ENCODE measurements at places on chromosomes 4 and X.

- DNase-seq, result no peak
- no peak overlapping the region for H3K27ac ChIP-seq
- H3K36me3 ChIP-seq, result no peaks in the 10 kb centered on the region
- no peaks in the 10 kb centered on the region for H3K27me3 ChIP-seq
Observed at GRCh38 chrX:9163214-9163709, 129.3 kb upstream of the FAM9B start.

DNA sequence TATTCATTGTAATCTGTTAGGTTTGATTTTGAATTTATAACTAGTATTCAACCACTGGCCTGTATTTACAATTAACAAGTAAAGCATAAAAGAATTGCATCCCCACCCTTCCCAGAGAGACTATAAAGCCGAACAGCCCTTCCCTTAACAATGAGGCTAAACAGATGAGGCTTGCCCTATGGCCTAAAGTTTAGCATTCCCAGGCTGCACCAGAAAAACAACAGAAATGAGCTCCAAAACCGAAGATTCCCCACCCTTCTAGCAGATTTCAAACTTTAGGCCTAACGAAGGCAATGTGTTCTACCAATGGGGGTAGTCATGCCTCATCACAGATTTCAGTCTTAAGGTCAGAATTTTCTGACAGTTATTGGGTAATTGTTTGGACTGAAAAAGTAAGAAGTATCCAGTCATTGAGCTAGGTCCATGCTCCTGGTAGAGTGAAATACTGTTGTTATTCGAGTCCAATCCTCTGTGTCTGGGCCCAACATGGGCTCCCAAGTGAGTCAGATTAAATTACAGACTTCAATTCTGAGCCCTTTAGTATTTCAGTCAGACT is 197.6 kb downstream of the ANTXR2 start:
- no peak overlapping the region for H3K27ac ChIP-seq
- H3K4me3 ChIP-seq, result no peak overlapping the region
- no peaks in the 10 kb centered on the region for H3K4me1 ChIP-seq
- no peaks in the 10 kb centered on the region for H3K36me3 ChIP-seq
- no peak for DNase-seq
- H3K27me3 ChIP-seq, result no peaks in the 10 kb centered on the region

GRCh38 chrX:36642052-36642451 is 366.1 kb upstream of the FAM47C start:
- no peaks in the 10 kb centered on the region for H3K4me1 ChIP-seq
- H3K4me3 ChIP-seq, result no peak overlapping the region
- no peak overlapping the region for H3K27ac ChIP-seq

- H3K4me3 ChIP-seq, result no peak overlapping the region
- no peak overlapping the region for H3K27ac ChIP-seq
- no peak for DNase-seq
- no peaks in the 10 kb centered on the region for H3K4me1 ChIP-seq
- no peaks in the 10 kb centered on the region for H3K36me3 ChIP-seq
- H3K27me3 ChIP-seq, result no peaks in the 10 kb centered on the region
Observed at GRCh38 chrX:150005027-150005426, 66.7 kb upstream of the EOLA2 start.

GRCh38 chr4:176656108-176656507 is 136.6 kb downstream of the VEGFC start:
- no peak overlapping the region for H3K27ac ChIP-seq
- H3K4me3 ChIP-seq, result no peak overlapping the region
- no peaks in the 10 kb centered on the region for H3K4me1 ChIP-seq
- H3K36me3 ChIP-seq, result no peaks in the 10 kb centered on the region
- no peaks in the 10 kb centered on the region for H3K27me3 ChIP-seq
- DNase-seq, result no peak

- no peak for DNase-seq
- no peak overlapping the region for H3K27ac ChIP-seq
- H3K4me3 ChIP-seq, result no peak overlapping the region
- no peaks in the 10 kb centered on the region for H3K27me3 ChIP-seq
Observed at GRCh38 chr4:111748157-111748556, 397.1 kb upstream of the FAM241A start.

DNA sequence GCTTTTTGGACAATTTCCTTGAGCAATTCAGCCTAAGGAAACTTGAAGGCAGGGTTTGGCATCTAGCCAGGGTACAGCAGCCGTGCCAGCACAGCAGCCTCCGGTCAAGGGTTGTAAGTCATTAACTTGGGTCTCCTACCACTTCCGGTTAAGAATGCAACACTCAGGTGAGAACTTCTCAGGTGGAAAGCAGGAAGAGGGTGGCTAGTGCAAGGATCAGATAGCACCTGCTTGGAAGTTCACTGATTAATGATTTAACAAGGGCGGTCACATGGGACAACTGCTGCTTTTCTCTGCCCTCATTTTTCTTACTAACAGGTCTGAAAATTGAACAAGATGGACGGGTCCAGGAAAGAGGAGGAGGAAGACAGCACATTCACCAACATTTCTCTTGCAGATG is 30.1 kb upstream of the SCOC start:
- H3K27me3 ChIP-seq, result no peaks in the 10 kb centered on the region
- no peak for DNase-seq
- no peaks in the 10 kb centered on the region for H3K36me3 ChIP-seq

DNA sequence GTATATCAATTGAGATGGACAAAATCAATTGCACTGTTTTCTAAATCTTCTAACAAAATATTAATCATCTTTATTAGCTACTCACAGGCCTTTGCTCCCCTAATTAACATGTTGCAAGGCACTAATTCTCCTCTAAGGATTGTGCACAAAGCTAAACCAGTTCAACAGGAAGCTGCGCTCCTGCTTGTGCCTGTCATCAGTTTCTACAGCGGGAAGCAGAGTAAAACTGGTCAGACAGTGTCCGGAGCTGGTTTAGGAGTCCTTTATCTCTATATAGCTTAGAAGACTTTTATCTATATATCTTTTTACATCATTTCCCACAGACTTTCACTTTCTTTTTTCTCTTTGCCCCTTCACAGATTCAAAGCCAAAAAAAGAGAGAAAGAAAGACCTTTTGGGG is 79.1 kb downstream of the ELOVL6 start:
- H3K4me1 ChIP-seq, result no peaks in the 10 kb centered on the region
- no peak for DNase-seq
- H3K27ac ChIP-seq, result no peak overlapping the region
- no peaks in the 10 kb centered on the region for H3K36me3 ChIP-seq
- H3K27me3 ChIP-seq, result no peaks in the 10 kb centered on the region
- H3K4me3 ChIP-seq, result no peak overlapping the region

DNA sequence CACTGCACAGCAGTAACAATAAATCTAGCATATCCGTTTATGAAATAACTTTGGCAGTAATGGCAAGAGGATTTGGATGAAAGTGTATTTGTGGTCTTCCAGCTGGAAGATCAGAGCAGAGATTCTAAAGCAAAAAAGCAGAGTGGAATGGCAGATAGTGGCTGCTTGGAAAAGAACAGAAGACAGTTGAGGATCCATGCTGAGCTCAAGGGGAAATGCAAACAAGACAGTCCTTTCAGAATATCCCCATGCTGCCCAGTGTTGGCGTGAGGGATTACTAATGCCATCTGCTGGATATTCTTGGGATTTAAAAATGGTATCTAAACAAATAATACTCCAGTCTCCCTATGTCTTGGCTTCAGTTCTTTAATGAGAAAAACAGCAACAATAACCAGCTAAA is 629.1 kb upstream of the ATOH1 start:
- DNase-seq, result no peak
- no peak overlapping the region for H3K4me3 ChIP-seq
- no peak overlapping the region for H3K27ac ChIP-seq
- no peaks in the 10 kb centered on the region for H3K4me1 ChIP-seq

DNA sequence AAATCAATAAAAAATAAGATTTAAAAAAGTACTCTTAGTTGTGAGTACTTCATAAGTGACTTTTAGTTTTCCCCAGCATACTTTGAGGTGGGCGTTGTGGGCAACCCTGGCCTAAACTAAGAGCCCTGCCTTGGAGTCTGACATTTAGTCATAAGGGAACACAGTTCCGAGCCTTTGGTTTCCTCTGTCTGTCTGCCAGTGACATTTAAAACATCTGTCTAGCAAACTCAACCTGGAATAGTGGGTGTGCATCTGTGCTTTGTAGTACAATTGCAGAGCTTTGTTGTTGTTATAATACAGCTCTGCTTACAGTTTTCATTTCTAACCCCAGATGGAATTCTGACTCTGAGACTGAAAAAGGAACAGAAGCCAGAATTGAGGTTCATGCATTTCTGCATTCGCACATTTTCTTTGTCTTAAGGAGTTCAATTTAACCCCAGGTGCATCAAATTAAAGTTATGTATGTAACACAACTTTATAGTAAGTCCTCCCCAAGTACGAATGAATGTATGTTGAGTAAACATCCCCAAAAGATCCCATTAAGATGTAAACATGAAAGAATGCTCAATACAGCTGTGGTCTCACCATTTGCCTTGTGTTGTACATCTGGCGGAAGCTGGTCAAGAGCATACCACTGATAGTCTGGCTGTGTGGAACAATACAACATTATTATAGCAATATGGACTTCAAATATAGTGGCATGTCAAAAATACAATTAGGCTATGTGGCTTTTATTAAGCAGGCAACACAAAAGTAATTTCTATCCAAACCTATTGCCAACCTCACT is 25.9 kb downstream of the TNIP3 start:
- H3K4me1 ChIP-seq, result no peaks in the 10 kb centered on the region
- H3K36me3 ChIP-seq, result no peaks in the 10 kb centered on the region
- H3K27ac ChIP-seq, result no peak overlapping the region
- DNase-seq, result no peak
- H3K4me3 ChIP-seq, result no peak overlapping the region
- no peaks in the 10 kb centered on the region for H3K27me3 ChIP-seq

GRCh38 chr4:81896936-81897335 is 425.2 kb upstream of the RASGEF1B start:
- no peaks in the 10 kb centered on the region for H3K4me1 ChIP-seq
- H3K27ac ChIP-seq, result no peak overlapping the region
- H3K36me3 ChIP-seq, result no peaks in the 10 kb centered on the region
- no peak for DNase-seq

DNA sequence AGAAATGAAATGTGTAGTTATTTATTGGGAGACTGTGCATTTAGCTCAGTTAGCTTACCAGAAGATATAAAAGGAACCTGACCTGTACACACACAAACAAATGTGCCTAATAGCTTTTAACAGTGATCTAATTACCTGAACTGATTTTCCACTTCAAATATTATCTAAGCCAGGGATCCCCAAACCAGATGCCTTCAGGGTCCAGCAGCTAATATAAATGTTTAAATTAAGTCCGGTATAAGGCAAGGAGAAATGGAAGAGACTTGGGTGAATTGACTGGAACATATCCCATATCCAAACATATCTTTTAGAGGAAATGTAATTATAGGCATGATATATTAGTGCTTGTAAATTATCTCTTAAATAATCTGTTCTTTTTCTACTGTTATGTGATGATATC is 66.7 kb downstream of the CNKSR2 start:
- H3K27ac ChIP-seq, result no peak overlapping the region
- no peaks in the 10 kb centered on the region for H3K27me3 ChIP-seq

GRCh38 chrX:119359618-119360382 is 39.3 kb upstream of the SLC25A43 start:
- DNase-seq, result no peak
- H3K27ac ChIP-seq, result no peak overlapping the region
- no peaks in the 10 kb centered on the region for H3K36me3 ChIP-seq
- H3K27me3 ChIP-seq, result no peaks in the 10 kb centered on the region
- no peak overlapping the region for H3K4me3 ChIP-seq

Measured in right atrium auricular region (tissue), 2 donors.